ENCODE measurements at places on chromosomes 3 and 15.

GRCh38 chr3:172816281-172816680, 65.8 kb downstream of the ECT2 start:
- no peak for DNase-seq

- DNase-seq, result peak; percentile 96
These were observed at the start of gene NT5DC2 for GRCh38 chr3:52533623-52534280. TSS of gene NT5DC2 (minus strand) at chr3:52533857. CDS start at chr3:52533737, 120 bp downstream.

- no peak for DNase-seq
These were observed 45.6 kb downstream of the MFSD1 start for GRCh38 chr3:158847452-158847821.

- no peak for DNase-seq
These were observed 83.1 kb upstream of the FNDC3B start for GRCh38 chr3:171956181-171956683.

DNA sequence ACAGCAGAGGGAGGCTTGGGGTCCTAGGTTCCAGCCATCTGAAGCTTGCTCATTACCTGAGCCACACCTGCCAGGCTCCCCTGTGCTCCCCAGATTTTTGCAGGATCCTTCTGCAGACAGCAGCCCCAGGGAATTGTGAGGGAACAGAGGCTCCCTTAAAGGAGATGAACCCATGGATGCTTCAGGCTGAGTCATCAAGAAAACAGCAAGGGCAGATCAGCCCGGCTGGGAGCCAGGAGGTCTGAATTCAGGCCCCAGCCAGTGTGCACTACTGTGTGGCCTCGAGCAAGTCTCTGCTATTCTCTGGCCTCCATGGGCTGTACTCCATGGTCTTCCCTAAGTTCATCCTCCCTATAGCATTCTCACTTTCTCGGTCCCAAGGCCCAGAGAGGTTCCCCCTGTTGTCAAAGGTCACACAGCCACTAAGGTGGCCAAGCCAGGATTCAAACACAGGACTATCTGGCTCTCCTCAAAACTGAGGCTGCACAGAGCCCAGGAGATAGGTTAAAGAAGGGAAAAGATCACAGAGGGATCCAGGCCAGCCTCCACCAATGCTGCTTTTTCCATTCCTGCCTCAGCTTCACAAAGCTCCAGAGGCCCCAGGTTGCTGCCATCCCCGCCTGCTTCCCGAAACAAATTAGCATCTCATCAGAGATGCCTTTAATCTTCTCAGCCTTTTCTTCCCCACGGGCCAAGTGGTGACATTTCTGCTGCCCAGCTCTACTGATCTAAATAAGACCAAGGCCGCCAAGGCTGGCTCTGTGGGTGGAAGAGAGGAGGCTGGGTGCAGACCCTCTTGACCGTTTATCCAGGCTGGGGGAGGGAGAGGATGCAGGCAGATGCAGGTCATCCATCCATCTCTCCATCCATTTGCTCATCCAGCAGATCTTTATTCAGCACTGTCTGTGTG, 21.2 kb upstream of the GRIP2 start:
- DNase-seq, result no peak

- DNase-seq, result peak; percentile 39
These were observed 136.3 kb downstream of the LRRC28 start for GRCh38 chr15:99387421-99388168.

Measured in GM13976 (cell line).